Mammary epithelial cell (primary cell): ENCODE measurements at places on chromosomes 2 and 18. TPM values are rescaled to one million over a fixed set of nuclear protein-coding genes. Genes with fewer than 3 reads are reported as not detected.

GRCh38 chr18:77702686-77703085 is 453.0 kb downstream of the GALR1 start:
- no peak for DNase-seq

DNA sequence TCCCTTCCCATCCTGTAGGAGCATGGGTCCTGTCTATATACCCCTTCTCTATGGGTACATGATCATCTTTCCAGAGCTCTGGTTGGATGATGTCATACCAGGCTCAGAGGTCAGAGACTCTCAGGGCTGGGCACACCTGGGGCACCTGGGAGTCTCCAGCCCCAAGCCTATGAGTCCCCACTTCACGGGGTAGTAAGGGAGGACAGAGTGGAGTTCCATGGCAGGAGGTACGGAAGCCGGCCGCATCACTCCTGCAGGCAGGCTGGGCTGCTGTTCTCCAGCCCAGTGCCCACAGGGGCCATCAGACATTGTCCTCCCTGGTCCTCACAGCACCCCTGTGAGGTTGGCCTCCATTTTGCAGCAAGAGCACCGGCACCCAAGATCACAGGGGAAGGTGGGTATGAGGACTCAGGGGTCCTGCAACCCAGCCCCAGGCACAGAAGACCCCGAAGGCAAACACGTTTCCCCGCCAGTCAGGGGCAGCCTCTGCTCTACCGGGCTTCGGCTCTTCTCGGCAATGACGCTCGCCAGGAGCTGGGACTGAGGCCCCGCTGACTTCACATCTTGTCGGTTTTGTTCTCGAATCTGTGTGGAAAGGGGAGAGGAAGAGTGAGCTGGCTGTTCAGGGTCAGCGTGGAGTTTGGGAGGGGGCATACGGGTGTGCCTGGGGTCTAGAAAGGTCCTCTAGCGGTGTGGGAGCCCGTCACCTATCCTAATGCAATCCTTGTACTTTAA is 91.5 kb downstream of the ADD2 start:
- DNase-seq, result no peak

DNA sequence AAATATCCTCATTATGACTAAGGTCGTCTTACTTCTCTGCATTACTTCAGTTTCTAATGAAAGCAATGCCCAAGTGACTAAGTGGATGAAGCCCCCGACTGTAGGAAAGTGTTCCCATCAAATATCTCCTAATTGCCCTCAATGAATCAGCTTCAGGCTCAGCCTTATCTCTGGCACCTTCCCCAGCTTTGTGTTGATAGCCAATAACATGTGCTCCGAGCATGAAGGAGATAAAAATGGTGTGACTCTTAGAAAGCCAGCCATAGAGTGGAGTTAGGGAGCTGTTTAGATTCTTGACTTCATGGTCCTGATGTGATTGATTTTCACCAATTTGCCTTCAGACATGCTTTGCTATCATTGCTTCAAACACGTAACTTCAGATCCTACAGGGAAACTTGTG is 339.2 kb upstream of the NRP2 start:
- no peak for DNase-seq

DNA sequence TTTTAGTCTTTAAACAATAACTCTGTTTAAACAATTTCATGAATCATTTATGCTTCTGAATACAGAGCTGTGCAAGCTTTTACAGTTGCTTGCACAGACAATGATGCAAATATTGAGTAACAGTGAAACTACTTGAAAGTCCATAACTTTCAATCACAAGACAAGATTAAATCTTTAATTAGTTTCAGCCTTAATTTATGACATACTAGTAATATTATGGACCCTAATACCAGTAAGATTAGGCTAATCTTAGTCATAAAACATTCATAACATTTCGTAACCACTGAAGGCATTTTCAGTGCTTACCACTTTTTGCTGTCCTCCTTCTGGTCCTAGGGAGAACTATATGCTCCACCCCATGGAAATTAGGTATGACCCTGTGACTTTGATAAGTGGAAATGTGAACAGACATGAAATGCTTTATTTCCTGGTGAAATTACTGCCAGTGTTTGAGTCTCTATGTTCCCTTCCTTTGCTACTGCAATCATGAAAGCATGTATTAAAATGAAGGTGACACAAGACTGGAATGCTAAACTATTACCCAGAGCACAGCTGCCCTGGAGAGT is 1.8 kb upstream of the COBLL1 start:
- DNase-seq, result peak; percentile 84

- DNase-seq, result no peak
These were observed 22.3 kb downstream of the EML4 start for GRCh38 chr2:42191285-42192009.

GRCh38 chr2:169965495-169965894 is 138.2 kb downstream of the UBR3 start:
- no peak for DNase-seq

DNA sequence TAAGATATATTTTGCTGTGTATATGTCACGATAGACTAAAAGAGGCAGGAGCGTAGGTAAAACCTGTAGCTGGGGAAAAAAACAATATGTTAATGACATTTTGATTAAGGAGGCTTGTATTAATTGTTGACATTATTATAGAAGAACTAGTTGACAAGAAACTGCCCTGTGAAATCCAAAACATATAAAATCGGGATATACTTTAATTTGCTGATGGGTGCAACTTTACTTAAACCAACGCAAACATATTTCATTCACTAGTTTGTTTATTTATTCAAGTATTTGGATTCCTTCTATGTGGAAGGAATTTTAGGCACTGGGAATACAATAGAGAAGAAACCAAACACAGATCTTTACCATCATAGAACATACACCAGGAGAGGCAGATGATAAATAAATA is 8.0 kb downstream of the WDR7 start:
- DNase-seq, result no peak

GRCh38 chr18:43029414-43029813 is 86.1 kb downstream of the RIT2 start:
- DNase-seq, result no peak

- DNase-seq, result no peak
These were observed 80.8 kb downstream of the RTN4 start for GRCh38 chr2:54969295-54969939.

- no peak for DNase-seq
These were observed 42.3 kb upstream of the GPC1 start for GRCh38 chr2:240392948-240393830.

DNA sequence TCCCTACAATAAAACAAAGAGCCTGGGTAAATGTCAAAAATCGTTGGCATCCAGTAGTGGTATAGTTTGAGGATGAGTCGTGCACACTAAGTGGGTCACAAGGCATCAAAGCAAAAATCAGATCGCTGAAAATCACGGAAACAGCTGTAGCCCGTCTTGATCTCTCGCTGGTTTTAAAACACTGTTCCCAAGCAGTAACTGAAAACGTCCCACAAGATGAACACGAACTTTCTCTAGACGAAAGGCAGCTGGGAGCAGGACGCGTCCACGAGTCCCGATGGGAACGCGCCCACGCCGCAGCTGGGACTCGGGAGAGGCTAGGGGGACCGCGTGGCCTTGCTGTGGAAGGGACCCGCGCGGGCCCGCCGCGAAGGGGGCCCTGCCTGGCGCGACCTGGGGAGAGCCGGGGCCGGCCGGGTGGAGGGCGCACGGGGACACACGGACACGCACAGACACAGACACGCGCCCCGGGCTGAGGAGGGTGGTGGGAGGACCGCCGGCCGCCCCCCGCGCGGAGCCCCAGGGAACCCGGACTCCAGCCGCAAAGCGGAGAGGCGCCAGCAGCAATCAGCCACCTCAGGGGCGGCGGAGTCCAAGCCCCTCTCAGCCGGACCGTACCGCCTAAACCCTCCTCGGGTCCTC is 651 bp downstream of the STK17B start:
- peak; percentile 61 for DNase-seq

DNA sequence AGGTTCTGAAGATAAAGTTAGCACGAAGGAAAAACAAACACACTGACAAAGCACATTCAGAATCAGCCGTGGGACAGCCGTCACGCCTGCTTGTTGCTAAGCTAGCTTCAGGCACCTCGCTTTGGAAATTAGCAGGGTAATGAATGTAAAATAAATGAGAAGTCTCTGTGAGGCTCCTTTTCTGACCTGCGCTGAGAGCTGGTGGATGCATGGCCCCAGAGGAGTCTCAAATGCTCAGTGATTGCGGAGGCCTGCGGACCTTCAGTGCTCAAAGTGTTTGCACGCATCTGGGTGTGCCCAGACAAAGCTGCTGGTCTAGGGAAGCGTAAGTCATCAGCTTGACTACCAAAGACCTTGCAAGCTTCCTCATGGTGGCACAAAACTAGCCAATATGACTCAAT is 50.6 kb downstream of the CD8B2 start:
- no peak for DNase-seq

- DNase-seq, result no peak
These were observed 13.8 kb downstream of the CLK1 start for GRCh38 chr2:200850512-200851256.

DNA sequence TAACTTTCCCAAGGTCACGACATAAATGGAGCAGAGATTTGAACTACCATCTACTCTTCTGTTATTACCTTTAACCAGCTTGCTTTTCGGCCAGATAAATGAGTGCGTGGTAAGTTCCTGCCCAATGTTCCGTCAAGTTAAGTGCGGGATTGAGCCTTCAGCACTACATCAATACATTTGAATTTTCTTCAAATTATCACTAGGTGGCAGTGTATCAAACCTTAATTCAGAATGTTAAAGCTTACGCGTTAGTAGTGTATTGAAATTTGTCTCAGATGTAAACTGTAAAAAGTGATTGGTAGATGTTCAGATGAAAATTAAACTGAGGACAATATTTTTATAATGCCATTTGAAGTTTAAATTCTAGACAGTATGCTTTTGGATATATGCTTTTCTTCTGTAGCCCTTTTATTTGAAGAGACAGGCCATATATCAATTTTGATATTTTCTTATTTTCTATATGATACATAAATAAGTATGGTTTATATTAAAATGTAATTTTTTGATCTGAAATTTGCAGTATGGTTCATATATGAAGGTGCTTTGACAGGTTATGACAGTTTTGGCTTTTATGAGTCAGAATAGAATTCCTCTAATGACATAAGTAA is 681.3 kb downstream of the ADCYAP1 start:
- DNase-seq, result peak; percentile 13

DNA sequence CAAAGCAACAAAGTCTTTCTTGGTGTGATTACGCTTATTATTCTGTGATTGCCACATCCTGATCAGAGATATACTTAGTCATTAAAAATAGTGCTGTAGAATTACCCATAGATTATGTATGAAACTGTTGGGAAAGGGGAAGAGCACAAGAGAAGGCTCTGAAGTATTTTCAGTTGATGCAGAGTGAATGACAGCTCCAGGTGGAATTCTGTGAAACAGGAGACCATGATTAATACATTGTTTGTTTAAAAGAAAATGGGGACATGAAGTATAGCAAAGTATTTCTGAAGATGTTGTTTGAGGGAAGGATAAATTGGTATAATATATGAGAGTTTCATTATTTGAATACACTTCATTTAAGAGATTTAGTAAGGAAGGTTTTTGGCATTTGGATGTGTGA is 307.6 kb upstream of the CDH20 start:
- no peak for DNase-seq

GRCh38 chr2:94997981-94998930 is 27.3 kb upstream of the MAL start:
- no peak for DNase-seq

GRCh38 chr2:73975731-73976130 is 9.0 kb upstream of the TET3 start:
- no peak for DNase-seq

DNA sequence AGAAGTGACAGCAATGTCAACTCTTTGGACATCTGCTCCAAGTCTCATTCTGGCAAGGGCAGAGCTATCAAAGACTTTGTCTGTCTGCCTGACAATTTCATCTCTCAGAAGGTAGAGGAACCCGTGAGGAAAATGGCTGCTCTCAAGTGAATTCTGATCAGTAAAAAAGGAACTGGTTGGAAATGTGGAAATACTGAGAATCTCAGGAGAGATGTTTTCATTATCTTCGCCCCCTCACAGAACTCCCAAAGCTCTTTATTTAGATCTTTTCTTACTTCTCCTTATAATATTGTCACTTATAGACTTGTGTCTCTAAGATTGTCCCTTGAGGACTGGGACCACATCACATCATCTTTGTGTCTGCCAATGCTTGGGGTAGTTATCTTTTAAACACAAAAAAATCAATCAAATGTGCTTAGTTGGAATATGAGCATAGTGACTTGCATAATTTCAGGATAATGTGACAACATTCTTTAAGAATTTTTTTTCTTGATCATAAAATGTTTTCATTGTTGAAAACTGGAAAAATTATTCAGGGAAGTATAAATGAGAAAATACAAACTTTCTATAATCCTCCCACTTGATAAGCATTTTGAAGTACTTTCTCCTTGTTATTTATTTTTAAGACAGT is 68.2 kb upstream of the ITGB6 start:
- DNase-seq, result no peak

GRCh38 chr2:42658306-42658705 is 89.9 kb downstream of the MTA3 start:
- DNase-seq, result no peak

- DNase-seq, result no peak
These were observed 584.6 kb upstream of the ACVR2A start for GRCh38 chr2:147260241-147260640.

DNA sequence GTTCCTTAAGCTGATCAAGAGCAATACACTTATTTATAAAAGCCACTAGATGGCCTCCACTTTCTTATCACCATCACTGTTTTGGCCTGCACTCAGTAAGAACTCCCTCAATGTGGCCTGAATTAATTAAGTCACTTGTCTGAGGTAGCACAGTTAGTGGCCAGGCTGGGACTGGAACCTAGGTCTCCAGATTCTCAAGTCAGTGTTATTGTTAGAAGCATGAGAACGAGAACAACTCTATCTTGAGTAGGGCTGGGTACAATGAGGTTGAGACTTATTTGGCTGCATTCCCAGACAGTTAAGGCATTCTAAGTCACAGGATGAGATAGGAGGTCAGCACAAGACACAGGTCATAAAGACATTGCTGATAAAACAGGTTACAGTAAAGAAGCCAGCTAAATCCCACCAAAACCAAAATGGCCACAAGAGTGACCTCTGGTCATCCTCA is 115.8 kb downstream of the SS18 start:
- DNase-seq, result no peak

DNA sequence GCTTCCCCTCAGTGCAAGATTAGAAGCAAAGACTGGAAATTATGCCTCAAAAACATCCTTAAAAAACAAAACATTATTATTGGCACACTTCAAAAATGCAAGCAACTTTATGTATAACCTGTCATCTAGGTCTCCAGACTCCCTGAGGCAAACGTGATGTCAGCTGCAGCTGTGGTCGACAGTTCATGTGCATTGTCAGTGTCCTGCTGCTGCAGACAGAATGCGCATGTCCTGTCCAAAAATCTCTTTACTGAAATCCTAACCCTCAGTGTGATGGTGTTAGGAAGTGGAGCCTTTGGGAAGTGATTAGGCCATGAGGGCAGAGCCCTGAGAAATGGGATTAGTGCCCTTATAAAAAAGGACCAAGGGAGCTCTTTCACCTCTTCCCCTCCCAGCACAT is 126.9 kb downstream of the CYRIA start:
- DNase-seq, result no peak

GRCh38 chr2:56510610-56511009 is 326.8 kb downstream of the CCDC85A start:
- no peak for DNase-seq

- DNase-seq, result no peak
These were observed 167.8 kb downstream of the NUP35 start for GRCh38 chr2:183292028-183292427.

SIX3 gene
- not detected for total RNA-seq

CD207 gene
- not detected in 2 replicates for total RNA-seq

IL36B gene
- not detected in 2 replicates for total RNA-seq

TEX44 gene
- total RNA-seq, result not detected

RHBDD1 gene
- 52.1 and 79.0 TPM in 2 replicates for total RNA-seq

REG1B gene
- not detected for total RNA-seq

GKN2 gene
- total RNA-seq, result not detected

SCN3A gene
- total RNA-seq, result not detected in 2 replicates

CTAGE1 gene
- not detected in 2 replicates for total RNA-seq

NETO1 gene
- under 0.01 TPM for total RNA-seq

TIGD1 gene
- total RNA-seq, result 3.0 TPM

PDIA6 gene
- 168 TPM for total RNA-seq
